Mesenteric fat pad (tissue), 1 donor: ENCODE measurements at places on chromosomes 2 and 18.

- DNase-seq: no peak
Observed at GRCh38 chr2:190596993-190597392, 51.9 kb upstream of the NAB1 start.

- no peak for DNase-seq
Observed at GRCh38 chr18:7084080-7085065, 33.2 kb downstream of the LAMA1 start.

DNA sequence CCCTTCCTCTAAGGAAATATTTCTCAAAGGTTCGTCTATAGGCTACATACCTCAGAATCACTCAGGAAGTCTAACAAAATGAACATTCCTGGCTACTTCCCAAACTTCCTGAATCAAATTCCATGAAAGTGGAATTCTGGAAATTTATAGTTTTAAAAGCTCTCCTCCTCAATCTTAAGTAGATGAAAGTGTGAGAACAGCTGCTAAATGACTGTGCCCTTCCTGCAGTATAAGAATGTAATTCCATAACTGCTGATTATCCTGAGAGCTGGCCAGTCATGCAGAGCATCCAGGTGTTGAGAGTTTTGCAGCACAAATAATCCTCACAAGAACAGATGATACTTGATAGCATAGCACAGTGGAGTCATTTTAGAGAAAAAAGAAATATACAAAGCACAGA is 265.0 kb downstream of the KCNJ3 start:
- DNase-seq: no peak

- no peak for DNase-seq
Observed at GRCh38 chr2:27108221-27108620, 10.7 kb downstream of the CGREF1 start.

DNA sequence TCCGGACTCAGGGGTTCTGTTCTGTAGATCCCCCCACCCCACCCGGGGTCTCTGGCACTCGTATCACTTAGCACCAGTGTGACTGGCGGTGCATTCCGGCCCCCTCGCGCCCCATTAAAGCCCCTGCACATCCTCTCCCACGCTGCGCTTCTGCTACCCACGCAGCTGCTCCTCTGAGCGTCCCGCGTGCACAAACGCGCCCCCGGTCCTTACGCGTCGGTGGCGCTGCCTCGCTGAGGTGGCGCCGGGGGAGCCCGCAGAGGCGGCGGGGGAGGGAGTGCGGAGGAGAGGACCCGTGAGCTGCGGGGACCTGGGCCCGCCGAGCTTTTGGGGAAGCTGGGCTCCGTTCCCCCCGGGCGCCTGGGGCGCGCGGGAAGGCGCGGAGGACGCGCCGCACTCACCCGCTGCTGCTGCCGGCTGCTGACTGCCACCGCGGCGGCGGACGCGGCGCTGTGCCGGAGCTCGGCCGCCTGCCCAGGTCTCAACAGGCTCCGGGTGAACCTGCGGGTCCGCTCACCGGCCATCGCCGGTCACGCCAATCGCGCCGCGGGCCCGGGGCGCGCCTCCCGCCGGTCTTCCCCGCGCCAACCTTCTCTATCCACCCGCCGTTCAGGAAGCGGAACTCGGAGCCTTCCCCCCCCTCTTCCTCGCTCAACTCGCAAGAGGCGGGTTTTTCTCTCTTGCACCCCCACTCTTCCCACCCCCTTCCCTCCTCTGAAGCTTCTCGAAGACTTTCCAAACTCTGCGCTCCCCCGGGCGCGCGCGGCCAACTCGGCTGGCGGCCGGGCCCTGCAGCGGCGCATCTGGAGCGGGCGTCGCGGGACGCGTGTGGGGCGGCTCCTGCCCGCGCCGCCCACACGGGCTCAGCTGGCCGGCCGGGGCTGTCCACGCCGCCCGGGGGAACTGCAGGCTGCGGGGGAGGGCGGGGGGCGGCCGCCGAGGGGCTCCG is at the start of gene DOCK10:
Gene DOCK10, minus strand, starts transcription at position 618 of the 949 bp plus-strand sequence. Its CDS starts 94 bp downstream, at position 524.
- DNase-seq: no peak

GRCh38 chr2:231924889-231925275 is 1.3 kb downstream of the NPPC start:
- DNase-seq: no peak

DNA sequence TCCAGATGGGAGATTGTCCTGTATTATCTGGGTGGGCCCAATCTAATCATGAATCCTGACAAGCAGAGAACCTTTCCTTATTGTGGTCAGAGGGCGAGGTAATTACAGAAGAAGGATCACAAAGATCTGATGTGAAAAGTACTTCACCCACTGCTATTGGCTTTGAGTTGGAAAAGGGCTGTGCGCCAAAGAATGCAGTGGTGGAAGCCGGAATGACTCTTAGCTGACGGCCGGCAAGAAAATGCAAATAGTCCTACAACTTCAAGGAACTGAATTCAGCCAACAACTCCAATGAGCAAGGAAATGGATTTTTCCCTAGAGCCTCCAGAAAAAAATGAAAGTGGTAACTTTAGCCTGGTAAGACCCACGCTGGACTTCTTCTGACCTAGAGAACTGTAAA is 67.3 kb downstream of the CTNNA2 start:
- no peak for DNase-seq

GRCh38 chr2:46364797-46365457 is 67.7 kb downstream of the EPAS1 start:
- no peak for DNase-seq

DNA sequence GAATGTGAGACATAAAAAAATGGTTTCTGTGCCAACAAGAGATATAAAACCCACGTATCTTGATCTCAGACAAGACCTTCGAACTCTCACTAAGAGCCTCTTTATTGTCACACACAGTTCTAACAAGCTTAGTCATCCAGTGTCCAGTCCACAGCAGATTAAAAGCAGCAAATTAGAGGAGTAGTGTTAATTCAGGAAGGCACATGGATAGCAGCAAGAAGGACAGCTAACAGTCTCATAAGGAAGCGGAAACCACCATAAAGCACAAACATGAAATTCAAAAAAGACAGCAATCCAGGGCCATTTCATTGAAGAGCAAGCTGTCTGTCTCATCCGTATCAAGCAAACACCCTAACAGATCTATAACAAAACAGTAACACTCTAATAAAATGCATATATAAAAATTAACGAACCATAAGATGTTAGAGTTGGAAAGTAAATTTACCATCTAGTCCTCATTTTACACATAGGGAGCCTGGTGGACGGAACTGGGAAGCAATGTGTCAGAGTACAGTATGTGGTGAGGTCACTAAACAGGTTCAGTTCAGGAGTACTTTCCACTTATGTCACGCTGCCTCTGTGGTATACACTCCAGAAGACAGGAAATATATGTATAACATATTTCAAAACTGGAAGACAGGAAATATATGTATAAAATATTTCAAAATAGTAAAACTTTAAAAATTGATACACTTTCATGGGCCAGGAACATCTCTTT is 18.3 kb downstream of the AAK1 start:
- no peak for DNase-seq

- no peak for DNase-seq
Observed at GRCh38 chr2:26255759-26256384, 11.1 kb downstream of the HADHB start.

DNA sequence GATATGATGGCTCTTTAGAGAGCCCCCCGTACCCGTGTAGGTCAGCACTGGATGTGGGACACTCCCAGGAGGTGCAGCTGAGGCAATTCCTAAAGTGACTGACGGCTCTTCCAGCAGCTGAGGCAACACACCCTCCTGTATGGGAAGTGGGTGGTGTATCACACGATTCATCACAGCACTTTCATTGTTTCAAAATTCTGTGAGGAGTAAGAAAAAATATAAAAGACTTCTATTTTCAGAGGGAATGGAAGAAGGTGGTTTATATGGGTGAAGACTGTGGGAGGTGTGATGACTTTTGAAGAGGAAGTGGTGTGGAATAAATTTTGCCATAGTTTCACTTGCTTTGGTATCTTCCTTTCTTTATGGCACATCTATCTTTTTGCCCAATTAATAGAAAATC is 22.3 kb downstream of the QPCT start:
- no peak for DNase-seq

DNA sequence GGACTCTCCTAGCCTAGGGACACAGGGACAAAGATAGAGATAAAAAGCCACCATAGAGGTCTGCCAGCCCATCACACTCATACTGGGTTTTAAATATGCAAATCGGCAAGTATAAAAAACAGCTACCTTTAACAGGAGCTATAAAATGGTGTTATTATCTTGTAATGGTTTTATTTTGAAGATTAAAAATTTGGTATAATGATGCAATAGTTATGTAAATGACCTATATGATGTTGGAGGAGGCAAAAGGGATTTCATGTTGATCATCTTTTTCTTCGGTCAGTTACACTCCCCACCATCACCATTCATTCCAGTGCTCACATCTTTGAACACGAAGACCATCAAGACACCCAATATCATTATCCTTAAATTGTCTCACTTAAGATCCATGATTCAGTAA is 11.2 kb downstream of the ZNF521 start:
- no peak for DNase-seq

- no peak for DNase-seq
Observed at GRCh38 chr2:201130524-201131186, 14.7 kb downstream of the CFLAR start.

GRCh38 chr18:2960983-2961696 is 51.8 kb downstream of the LPIN2 start:
- no peak for DNase-seq

- DNase-seq: no peak
Observed at GRCh38 chr2:108413711-108414095, 35.3 kb upstream of the GCC2 start.

DNA sequence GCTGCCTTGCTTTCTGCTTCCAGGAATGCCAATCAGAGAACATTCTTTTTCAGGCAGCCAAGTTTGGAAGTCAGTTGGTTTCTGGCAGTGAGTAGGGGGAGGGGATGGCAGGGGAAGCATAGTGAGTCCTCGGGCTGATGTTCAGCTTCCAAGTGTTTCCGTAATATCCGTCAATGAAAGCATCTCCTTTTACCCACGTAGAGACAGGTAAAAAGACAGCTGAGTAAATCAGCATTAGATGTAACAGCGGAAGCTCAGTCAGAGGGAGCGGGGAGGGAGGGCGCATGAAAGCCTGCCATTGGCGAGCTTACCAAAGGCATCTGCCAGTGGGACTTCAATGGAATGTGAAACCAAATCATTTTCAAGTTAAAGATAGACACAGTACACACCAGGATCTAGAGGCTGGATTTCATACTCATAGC is 117.1 kb upstream of the DTNA start:
- no peak for DNase-seq

- no peak for DNase-seq
Observed at GRCh38 chr2:19677825-19678518, 223.8 kb downstream of the TTC32 start.

GRCh38 chr2:55163941-55164390 is 68.1 kb downstream of the CLHC1 start:
- DNase-seq: no peak

- DNase-seq: no peak
Observed at GRCh38 chr2:157746234-157746950, 117.7 kb upstream of the ACVR1C start.

- DNase-seq: no peak
Observed at GRCh38 chr2:29923110-29923721, 1.8 kb upstream of the ALK start.

DNA sequence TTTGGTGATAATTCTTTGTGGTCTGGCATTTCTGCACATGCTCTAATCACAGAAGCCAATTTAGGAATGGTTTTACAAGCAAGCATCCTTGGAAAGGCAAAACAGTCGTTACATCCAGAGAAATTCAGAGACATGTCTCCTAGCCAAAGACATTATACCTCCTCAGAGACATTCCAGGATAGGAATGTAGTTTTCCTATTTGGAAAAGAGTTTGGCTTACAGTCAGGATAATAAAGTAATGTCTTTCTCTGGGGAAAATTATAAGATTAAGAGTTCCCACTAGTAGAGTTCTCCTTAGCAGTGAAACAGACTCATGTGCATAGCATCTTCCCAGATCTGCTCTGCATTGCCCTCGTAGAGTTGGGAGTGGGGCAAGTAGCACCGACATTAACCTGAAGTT is 753.6 kb upstream of the TMEFF2 start:
- no peak for DNase-seq

DNA sequence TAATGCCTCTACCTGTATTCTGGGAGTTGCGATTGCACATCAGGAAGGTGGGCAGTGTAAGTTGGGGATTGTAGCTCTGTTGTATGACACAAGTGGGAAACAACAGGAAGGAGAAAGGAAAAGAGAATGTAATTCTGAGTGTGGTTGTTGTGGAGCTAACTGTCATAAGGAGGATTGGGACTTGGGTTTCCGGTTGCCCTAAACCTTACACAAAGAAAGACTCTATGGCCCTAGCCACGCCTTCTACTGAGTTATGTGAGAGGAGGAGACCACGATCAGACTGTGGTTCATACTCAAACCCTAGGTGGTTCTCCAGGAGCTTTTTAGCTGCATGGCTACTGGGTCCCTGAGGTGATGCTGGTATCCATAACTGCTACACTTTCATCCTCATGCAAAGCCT is 86.5 kb downstream of the TANC1 start:
- no peak for DNase-seq

DNA sequence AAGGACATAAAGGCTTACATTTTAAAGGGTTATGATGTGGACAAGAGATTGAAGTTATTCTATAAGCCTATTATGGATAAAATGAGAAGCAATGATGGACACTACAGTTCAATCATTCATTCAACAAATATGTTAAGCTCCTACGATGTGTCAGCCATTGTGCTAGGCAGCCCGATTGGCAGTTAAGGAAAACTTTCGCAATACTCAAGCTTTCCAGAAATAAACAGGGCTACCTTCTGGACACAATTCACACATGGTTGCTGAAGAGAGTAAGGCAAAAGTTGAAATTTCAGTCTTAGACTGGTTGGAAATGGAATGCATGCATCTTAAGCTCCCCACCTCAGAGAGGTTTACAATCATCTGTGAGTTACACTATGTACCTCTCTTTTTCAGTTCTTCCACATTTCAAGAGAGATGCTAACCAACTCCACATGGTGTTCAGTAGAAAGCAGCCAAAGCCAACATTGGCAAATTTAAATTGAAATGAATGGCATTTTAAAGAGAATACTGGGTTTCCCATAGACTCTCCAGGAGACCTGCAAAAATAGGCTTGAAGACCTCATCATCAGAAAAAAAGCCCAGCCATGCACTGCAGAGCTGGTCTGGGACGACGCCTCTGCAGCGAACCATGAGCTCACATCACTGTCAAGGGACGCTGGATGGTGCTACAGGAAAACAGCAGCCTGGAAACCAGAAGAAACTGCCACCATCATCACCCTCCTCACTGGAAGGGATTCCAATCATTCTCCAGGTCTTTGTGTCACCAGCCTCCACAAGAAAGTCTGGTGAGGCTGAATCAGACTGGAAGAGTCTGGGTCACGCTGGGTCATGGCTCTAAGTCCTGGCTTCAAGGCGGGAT is 276.3 kb downstream of the AFF3 start:
- no peak for DNase-seq

DNA sequence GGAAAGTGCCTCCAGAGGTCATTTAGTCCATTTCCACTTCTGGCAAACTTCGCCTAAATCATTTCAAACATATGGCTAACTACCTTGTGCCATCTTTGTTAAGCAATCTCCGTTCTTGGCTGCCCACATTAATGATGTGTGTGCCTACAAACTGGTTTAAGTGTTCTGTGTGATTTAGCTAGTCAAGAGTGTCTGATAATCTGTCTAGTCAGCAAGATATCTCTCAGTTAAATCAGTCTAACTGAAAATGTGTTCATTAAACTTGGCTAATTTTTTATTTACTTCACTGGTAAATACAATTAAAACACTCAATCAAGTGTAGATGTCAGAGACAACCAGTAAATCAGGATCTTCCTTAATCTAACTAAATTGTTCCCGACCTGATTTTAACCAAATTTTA is 352.4 kb downstream of the ERBB4 start:
- no peak for DNase-seq

- DNase-seq: no peak
Observed at GRCh38 chr18:51767293-51767692, 569.8 kb upstream of the MEX3C start.

GRCh38 chr2:240433973-240434727 is 1.3 kb upstream of the GPC1 start:
- peak; percentile 91 for DNase-seq
